ENCODE measurements at places on chromosomes 2 and 18.

- no peak for DNase-seq
These were observed 42.3 kb downstream of the SLC4A1AP start for GRCh38 chr2:27705851-27706622.

- DNase-seq: no peak
These were observed 200.6 kb downstream of the PPP1R1C start for GRCh38 chr2:182186132-182186735.

DNA sequence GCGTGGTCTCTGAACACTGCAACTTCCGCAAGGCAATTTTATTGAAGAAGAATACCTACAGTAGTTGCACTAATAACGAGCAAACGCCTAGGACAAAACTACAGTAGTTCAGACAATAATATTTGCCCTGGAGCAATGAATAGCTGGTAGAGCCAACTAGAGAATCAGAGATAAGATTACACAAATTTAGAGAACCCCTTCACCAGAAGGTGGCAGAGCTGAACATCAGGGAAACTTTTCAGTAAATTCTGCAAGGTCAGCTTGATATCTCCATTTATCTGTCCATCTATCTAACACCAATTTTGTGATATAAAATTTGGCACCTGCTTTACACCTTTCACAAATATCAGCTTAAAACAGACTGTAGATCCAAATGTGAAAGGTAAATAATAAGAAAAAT lies 43.8 kb downstream of the CDH19 start:
- DNase-seq: no peak

- no peak for DNase-seq
These were observed 122.8 kb downstream of the SLC4A10 start for GRCh38 chr2:161746891-161747535.

DNA sequence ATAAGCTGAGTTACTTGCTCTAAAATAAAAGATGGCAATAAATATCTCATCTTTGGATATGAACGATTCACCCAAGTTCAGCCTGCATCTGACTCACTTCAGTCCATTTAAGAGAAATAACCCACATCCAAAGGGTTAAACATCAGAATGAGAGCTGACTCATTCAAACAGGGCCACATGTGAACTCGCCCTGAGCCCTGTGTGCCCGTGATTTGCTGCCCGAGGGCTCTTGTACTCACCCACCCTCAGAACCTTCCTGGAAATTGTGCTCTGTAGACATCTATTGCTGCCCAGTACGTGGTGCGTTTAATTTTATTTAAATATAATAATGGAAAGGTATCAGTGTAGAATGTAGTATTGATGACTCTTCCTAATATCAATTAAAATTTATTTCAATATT lies 66.9 kb upstream of the RBM44 start:
- DNase-seq: no peak

- DNase-seq: no peak
These were observed 15.0 kb upstream of the CAB39 start for GRCh38 chr2:230697676-230698075.

- no peak for DNase-seq
These were observed 638.0 kb downstream of the CNTNAP5 start for GRCh38 chr2:124662946-124663644.

DNA sequence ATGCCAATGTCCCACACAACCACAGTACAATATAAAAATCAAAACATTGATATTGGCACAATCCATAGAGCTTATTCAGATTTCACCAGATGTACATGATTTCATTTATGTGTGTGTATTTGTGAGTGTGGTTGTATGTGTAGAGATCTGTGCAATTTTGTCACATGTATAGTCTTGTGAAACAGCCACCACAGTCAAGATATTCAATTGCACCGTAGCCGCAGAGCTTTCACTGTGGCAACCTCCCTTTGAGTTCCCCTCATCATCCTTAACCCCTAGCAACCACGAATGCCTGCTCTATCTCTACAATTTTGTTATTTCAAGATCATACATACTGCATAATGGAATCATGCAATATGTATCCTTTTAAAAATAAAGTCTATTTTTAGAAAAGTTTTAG lies 391.3 kb downstream of the SETBP1 start:
- no peak for DNase-seq

- no peak for DNase-seq
These were observed 42.5 kb upstream of the NFATC1 start for GRCh38 chr18:79353267-79353666.

- no peak for DNase-seq
These were observed 271.8 kb downstream of the MBD2 start for GRCh38 chr18:53952700-53953099.

- no peak for DNase-seq
These were observed 134.5 kb downstream of the MEIS1 start for GRCh38 chr2:66569321-66569851.

- no peak for DNase-seq
These were observed 99.4 kb downstream of the SLC39A10 start for GRCh38 chr2:195756218-195756942.

DNA sequence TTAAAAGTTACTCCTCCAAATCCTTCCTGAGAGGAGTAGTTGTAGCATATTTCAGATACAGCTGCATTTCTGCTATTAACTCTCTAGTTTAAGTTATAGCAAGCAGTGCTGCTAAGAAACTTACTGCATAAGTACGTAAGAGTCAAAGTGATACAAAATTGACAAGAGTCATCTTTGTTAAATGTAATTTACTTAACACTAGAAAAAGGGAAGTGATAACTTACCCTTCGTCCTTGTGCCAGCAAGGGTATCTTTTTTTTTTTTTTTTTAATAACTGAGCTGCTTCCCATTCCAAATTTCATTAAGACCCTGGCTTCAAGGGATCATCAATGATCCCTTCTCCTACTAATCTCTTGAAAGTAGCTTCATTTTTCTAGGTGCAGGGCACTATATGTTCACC lies 493.0 kb downstream of the PLCL1 start:
- no peak for DNase-seq

DNA sequence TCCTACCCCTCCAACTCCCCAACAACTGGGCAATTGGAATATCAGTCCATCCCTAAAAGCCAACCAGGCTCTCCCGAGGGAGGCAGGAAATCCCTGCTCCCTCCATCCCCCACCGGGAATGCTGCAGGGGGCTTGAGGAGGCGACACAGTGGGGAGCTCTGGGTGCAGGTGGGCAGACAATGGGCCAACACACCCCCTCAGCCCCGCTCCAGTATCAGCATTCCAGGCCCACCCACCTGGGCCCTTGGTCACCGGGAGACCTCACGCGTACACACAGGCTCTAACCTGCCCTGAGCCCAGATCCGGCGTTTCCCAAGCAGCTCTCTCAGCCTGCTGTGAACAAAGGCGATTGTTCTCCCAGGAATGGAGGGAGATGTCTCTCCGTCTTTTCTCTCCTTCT lies 37.6 kb upstream of the FZD7 start:
- DNase-seq: no peak

- DNase-seq: no peak
These were observed 83.0 kb downstream of the ACSL3 start for GRCh38 chr2:222943820-222944219.

- DNase-seq: no peak
These were observed 316.6 kb upstream of the MEX3C start for GRCh38 chr18:51514128-51514527.

GRCh38 chr2:26465266-26465925 lies 12.5 kb downstream of the OTOF start:
- DNase-seq: no peak

DNA sequence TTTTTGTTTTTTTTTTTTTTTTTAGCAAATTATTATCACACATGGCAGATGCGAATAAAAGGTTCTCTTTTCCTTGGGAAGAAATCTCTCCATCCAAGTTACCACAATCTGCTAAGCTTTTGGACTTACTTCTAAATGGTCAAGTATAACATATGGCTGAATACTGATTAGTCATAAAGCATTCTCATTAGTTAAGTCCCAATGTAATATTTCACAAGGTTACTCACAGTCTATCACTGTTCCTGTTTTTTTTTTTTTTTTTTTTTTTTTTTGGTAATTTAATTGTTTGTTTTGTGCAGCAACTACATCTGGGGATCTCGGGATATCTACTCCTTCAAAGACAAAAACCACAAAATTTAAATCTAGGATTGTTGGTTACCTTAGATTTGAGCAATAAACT lies 771.7 kb downstream of the CPS1 start:
- no peak for DNase-seq

DNA sequence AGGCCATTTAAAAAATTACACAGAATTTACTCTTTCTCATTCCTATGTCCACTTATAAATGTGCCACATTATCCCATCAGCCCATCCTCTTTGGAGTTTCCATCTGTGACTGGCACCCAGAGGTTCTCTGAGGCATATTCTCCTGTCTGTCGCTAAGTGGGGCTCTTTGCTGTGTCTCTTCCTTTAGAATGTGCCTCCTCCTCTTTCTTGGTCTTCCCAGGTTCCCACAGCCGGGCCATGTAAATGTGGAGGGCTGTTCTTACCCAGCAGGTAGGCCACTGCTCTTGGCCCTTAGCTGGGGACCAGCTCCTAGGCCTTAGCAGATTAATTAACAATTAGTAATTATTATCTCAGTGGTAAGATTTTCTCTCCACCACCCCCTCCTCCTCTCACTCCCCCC lies 167.0 kb downstream of the INSIG2 start:
- DNase-seq: no peak

- no peak for DNase-seq
These were observed 49.0 kb downstream of the NCOA1 start for GRCh38 chr2:24540011-24540477.

Data from stimulated activated CD4-positive, alpha-beta T cell treated with anti-CD3 and anti-CD28 coated beads, Interleukin-1b, Interleukin-23, amount 100 ng/mL, for 1 hour (primary cell).